Stimulated activated CD4-positive, alpha-beta T cell treated with anti-CD3 and anti-CD28 coated beads, Interleukin-12 subunit alpha, Interleukin-12 subunit beta, amount 100 ng/mL, for 24 hours (primary cell): ENCODE measurements at places on chromosomes 3 and 15.

DNA sequence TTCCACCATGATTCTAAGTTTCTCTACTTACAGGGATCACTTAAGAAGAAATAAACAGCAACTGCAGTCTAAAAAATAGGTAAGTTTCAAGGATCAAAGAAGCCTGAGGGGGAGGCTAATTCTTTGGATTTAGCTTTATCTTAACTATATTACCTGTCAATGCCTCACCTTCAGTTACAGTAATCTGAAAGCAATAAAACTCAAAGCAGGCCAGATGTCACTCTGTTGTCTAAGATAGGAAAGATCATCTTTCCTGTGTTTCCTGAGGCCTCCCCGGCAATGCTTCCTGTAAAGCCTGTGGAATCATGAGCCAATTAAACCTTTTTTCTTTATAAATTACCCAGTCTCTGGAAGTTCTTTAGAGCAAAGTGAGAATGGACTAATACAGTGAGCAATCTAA is 60.2 kb downstream of the NPTN start:
- DNase-seq: no peak

GRCh38 chr3:14907043-14907966 is 40.1 kb upstream of the NR2C2 start:
- DNase-seq: no peak

DNA sequence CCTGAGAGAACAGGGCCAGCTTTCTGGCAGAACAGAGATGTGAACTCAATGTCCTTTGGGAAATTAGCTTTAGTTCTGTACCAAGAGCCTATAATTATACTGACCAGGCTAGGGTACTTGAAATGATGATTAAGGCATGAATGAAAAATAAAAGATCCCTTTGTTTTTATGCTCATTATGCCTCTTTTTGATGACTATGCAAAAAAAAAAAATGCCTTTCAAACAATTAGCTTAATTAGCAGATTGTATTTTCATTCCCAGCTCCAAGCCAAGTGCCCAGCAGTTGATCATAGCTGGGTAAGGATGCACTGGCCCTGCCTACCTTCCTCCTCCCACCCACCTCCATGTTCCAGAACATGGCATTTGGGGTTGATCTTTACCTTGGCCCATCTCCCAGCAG is 56.8 kb downstream of the LYZL4 start:
- no peak for DNase-seq

GRCh38 chr3:78645628-78646310 is 1122.0 kb downstream of the ROBO1 start:
- no peak for DNase-seq

DNA sequence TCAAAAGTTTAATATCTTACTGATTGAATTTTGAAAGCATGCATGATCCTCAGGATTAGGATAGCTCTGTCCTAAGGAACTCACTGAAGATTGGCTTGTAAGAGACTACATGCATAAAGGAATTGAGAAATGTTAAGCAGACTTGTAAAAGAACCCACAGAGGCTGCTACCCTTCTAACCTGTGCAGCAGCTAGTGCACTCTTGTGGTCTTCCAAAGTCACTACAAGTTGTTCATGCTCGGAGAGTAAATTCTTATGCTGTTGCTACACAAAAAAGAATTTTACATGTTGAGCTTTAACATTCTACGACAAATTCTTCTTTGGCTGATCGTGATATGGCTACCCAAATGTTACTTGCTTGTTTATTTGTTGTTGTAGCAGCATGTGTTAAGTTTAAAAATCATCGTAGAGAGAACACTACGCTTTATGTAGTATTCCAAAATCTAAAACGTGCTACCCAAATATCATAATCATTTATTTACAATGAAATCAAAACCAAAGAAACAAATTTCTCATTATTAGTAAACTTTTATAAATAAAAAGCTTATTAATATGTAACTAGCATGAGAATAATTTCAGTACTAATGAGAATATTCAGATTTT is 55.0 kb downstream of the GOLIM4 start:
- DNase-seq: no peak

- no peak for DNase-seq
These were observed 94.1 kb downstream of the HMG20A start for GRCh38 chr15:77514641-77515402.

DNA sequence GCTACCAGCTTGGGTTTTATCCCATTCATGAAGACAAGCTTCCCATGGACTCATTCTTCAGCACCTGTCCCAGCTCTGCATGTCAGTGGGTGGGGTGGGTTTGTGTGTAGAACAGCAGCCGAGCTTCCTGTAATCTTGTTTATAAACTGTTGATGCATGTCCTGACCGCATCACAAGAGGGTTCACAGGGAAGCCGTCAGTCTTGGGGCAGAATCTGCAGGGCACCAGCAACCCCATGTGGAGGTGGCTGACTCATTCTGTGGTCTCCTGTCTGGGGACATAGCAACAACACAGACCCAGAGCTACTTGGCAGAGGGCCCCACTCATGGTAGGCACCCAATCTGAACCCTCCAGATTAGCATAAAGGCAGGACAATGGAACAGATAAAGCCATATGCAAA is 35.6 kb downstream of the DAPK2 start:
- DNase-seq: peak; percentile 66

- no peak for DNase-seq
These were observed 556.1 kb downstream of the FGF12 start for GRCh38 chr3:192171213-192171612.
